Activated CD4-positive, alpha-beta T cell treated with anti-CD3 and anti-CD28 coated beads, Interleukin-2, amount 50 U/mL, for 4 hours (primary cell): ENCODE measurements at places on chromosomes 13 and 19.

- DNase-seq: no peak
Observed at GRCh38 chr19:2630352-2631001, 72.0 kb downstream of the GNG7 start.

- DNase-seq: no peak
Observed at GRCh38 chr19:11736696-11737095, 2.0 kb downstream of the ZNF823 start.

DNA sequence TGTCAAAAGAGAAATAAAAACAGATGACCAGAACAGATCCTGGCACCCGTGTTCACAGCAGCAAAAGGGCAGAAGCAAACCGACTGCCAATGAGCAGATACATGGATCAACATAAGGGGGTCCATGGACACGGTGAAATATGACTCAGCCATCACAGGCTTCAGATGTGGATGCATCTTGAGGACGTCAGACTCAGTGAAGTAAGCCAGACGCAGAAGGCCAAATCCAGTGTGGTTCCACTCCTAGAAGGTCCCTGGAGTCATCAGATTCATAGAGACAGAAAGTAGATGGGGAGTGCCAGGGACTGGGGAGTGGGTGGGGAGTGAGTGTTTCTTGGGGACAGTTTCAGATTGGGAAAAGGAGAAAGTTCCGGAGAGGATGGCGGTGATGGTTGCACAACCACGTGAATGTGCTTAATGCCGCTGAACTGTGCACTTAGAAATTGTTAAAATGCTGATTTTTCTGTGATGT, 28.8 kb upstream of the SEMA6B start:
- no peak for DNase-seq

DNA sequence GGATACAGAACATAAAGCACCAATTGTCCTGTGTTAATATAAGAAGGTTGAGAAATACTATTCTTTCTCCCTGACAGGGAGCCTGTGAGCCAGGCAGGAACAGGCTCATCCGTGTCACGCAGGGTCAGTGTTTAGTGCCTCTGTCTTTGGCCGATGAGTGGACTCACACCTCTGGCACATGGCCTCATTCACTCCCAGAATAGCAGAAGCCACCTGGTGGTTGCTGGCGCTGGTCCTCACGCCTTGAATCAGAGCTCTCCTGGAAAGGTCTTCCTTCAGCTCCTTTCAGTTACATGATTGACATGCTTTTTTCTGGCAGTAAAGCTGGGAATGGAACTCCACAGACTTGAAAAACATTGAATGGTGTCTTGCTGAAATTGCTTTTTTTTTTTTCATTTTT, 28.1 kb upstream of the SIAH3 start:
- DNase-seq: no peak

DNA sequence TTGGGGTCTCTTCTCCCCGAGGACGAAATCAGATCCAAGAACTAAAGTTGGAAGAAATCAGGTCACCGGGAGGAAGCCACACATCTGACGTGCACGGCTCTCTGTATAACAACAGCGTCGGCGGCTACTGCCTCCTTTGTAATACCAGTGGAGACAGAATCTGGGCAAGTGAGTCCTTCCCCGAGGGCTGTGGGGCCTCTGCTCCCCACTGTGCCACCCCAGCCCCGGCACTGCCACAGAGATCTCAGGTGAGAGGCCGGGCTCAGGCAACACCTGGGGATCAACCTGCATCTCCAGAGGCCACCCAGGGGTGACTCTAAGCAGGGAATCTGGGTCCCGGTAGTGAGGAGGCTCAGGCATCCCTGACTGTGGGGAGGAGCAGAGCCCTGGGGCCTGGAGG, 33.7 kb upstream of the C13orf46 start:
- DNase-seq: no peak

- no peak for DNase-seq
Observed at GRCh38 chr13:95083758-95084157, 217.5 kb downstream of the ABCC4 start.

DNA sequence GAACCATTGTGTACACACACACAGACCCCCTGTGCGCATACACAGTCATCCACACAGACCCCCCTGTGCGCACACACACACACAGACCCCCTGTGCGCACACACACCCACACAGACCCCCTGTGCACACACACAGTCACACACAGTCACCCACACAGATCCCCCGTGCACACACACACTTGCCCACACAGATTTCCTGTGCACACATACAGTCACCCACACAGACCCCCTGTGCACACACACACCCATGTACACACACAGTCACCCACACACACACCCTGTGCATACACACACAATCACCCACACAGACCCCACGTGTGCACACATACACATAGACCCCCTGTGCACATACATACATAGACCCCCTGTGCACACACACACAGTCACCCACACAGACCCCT, 106.1 kb downstream of the HSPH1 start:
- no peak for DNase-seq

DNA sequence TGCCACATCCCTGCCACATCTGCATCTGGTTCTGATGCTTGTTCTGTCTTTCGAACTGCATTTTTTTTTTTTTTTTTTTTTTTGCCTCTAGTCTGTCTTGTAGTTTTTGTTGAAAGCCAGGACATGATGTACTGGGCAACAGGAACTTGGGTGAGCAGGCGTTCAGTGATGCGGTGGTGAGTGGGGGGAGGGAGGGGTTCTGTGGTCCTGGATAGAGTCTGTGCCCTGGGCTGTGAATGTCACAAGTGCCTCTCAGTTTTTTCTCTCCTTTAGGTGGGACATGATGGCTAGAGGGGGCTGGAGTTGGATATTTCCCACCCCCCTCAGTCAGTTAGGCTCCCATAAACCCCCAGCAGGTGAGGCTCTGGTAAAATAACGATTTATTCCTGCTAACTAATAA, 3.5 kb downstream of the CEACAM4 start:
- no peak for DNase-seq

DNA sequence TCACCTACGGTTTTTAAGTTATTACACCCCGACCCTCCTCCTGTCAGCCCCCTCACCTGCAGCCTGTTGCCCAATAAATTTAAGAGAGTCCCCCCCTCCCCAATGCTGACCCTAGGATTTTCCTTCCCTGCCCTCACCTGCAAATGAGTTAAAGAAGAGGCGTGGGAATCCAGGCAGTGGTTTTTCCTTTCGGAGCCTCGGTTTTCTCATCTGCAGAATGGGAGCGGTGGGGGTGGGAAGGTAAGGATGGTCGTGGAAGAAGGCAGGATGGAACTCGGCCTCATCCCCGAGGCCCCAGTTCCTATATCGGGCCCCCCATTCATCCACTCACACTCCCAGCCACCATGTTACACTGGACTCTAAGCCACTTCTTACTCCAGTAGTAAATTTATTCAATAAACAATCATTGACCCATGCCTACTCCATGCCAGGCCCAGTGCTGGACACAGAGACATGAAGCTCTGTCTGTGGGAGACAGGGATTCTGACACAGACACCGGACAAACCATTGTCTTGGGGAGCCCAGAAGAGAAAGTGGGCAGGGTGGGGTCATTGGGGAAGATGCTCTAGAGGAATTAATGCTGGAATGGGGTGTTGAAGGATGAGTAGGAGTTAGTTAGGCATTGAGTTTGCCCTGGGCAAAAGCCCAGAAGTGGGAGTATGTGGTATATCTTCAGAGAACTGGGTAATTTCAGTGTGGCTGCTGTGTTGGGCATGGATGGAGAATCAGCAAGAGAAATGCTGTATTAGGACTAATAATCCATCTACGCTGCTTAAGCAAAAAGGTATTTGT, 19.2 kb downstream of the CKM start:
- no peak for DNase-seq

DNA sequence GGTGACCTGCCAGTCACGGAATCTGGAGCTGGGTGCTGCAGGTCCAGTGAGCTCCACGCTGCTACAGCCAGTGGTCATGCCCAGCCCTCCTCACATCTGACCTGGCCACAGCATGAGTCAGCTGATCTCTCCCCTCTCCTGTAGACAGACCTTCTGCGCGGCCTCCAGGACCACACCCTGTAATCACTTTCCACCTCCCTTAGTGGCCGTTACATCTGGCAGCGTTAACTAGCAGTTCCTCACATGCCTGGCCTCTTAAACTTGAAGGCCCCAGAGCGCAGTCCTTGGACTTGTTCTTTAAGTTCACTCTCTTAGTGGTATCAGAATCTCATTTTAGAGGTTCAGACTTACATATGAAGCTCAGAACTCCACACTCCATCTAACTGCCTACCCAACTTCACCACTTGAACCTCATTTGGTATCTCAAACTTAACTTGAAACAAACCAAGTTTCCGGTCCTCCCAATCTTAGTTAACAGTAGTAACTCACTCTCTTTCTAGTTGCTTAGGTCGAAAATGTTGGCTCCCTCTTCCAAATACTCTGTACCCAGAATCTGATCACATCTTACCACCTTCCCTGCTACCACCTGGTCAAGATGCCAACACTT, 22.7 kb downstream of the MIPEP start:
- no peak for DNase-seq

GRCh38 chr19:1291761-1292418, 6.2 kb downstream of the EFNA2 start:
- no peak for DNase-seq

GRCh38 chr13:112447306-112447705, 71.2 kb downstream of the SPACA7 start:
- no peak for DNase-seq

- no peak for DNase-seq
Observed at GRCh38 chr13:48600374-48601364, 53.1 kb upstream of the CYSLTR2 start.

DNA sequence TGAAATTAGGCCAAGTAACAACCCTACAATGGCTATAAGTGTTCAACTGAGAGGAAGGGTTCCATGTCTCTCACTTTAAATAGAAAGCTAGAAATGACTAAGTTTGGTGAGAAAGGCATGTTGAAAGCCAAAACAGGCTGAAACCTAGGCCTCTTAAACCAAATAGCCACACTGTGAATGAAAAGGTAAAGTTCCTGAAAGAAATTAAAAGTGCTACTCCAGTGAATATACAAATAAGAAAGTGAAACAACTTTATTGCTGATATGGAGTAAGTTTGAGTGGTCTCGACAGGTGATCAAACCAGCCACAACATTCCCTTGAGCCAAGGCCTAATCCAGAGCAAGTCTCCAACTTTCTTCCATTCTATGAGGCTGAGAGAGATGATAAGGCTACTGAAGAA, 209.6 kb downstream of the KLF12 start:
- DNase-seq: no peak

DNA sequence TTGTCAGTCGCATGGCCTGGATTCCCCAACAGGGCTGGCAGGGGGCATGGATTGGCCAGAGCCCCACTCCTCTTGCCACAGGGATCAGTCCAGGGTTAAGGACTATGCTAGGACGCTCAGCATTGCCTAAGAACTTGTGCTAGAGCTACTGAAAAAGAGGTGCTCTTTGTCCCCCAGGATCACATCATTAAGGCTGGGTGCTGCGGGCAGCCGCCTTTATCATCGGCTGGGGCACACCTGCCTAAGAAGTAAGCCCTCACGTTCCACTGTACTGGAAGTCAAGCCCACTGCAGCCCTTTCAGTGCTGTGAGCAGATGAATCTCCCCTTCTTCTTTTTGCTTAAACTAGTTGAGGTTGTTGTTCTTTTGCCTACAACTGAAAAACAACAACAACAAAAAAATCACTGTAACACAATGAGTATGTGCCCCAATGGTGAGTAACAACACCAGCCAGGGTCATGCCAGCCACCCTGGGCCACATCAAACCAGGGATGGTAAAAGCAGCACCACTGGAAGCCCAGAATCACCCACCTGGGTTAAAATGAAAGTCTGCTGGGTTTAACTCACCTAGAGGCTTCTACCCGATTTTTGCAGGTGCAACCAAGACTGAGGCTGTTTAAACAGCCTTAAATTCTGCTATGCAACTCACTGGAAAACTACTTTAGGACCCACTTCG, 20.6 kb downstream of the STK24 start:
- DNase-seq: no peak

DNA sequence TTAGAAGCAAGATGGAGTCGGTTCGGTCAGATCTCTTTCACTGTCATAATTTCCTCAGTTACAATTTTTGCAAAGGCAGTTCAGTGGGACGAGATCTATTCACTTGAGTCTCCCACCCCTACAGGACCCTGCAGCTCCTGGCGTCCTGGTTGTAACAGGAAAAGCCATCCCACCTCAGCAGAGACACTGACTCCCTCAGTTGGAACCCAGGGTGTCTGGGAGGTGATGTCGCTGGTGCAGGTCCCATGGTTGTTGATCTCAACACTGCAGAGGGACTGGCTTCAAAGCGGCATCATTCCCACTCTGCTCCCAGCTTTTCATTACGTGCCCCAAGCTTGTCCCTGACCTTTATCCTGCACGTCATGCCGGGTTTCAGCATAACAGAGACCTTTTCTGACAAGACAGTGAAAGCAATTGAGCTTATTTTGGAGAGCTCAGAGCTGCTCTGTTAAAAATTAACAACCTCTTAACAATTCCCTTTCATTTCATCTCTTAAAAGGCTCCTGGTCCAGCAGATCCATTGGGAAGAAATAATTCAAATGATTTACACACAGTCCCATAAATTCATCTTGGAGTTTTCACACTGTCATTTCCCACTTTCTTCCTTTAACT, 17.6 kb upstream of the COG3 start:
- DNase-seq: no peak

GRCh38 chr19:47790398-47790814, 11.9 kb downstream of the SELENOW start:
- DNase-seq: peak; percentile 84

DNA sequence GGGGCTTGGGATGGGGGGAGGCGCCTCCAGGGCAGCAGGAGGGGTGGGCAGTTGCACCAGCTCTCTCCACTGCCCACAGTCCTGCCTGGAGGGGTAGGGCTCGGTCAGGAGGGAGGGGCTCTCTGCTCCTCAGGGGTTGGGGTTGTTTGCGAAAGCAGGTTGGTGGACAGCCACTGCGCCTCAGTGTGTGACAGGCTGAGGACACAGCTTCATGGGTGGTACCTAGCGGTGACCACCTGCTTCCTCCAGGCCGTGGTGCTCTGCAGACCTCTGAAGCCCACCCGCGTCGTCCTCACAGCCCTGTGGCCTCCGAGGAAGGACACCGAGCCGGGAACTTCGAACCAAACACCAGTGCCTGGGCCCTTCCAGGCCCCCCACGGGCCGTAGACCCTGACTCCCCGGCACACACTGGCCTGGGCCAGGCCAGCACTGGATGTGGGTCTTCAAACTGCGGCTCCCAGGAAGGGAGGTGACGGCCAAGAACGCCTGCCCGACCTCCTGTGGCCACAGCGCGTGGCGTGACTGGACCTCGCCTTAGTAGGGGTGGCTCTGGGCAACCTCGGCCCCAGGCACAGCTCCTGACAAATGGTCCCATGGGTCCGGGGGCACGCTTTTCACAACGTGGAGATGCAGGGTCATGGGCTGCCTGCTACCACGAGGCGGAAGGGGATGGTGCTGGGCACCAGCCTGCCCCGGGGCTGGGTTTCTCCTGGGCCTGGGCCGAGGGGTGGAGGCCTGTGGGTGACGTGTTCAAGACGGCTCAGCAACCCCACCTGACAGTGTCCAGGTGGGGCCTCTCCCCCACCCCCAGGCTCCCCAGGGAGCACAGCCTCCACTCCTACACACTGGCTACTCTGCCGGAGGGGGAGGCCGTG, 173.2 kb downstream of the KDM4B start:
- DNase-seq: no peak

GRCh38 chr13:49938314-49938713, 2.2 kb upstream of the SPRYD7 start:
- no peak for DNase-seq

GRCh38 chr13:99322297-99323103, 15.3 kb upstream of the GPR183 start:
- DNase-seq: no peak

- DNase-seq: no peak
Observed at GRCh38 chr13:40651866-40652587, 14.4 kb downstream of the FOXO1 start.
